Kidney epithelial cell (primary cell): ENCODE measurements at places on chromosomes 1 and 21. TPM values are rescaled to one million over a fixed set of nuclear protein-coding genes. Genes with fewer than 3 reads are reported as not detected.
A peak's percentile ranks its signal among the peaks of the same experiment; 100 is the strongest.

GRCh38 chr1:70659891-70660290, 248.8 kb downstream of the CTH start:
- no peak for DNase-seq

Gene LDLRAD1
- total RNA-seq, result not detected in 2 replicates

DNA sequence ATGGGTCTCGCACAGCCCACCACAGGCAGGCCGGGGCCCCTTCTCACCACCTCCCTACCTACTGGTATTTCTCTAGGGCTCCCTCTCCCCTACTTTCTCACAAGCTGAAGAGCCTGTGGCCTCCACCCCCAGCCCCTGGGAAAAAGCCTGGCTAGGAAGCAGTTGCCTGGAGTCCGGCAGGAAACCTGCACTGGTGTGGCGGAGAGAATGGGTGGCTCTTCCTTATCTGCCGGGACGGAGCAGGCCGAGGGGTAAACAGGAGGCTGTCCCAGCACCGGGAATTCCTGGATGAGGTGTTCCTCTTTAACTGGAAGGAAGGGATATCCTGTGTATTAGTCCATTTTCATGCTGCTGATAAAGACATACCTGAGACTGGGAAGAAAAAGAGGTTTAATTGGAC, 125.8 kb downstream of the TLR5 start:
- no peak for DNase-seq

DNA sequence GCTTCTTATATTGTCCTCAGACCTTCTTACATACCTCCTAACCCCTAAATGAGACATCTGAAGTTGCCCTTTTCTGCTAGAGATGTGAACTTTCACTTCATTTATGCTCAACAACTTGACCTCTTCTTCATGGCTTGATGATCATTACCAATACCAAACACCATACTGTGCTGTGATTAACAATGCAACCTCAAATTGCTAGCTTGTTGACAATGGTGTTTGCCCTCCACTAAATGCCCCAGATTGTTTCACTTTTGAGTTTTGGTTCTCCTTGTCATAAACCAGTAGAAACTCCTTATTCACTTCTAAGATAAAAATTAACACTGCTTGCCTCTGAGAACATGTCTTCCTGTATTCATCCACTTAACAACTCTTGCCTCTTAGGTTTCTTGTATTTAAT, 5.6 kb downstream of the JAK1 start:
- no peak for DNase-seq

Gene PTCH2
- under 0.01 and 0.38 TPM in 2 replicates for total RNA-seq

- DNase-seq, result no peak
Measured at GRCh38 chr1:67274623-67275325, 32.9 kb upstream of the IL12RB2 start.

DNA sequence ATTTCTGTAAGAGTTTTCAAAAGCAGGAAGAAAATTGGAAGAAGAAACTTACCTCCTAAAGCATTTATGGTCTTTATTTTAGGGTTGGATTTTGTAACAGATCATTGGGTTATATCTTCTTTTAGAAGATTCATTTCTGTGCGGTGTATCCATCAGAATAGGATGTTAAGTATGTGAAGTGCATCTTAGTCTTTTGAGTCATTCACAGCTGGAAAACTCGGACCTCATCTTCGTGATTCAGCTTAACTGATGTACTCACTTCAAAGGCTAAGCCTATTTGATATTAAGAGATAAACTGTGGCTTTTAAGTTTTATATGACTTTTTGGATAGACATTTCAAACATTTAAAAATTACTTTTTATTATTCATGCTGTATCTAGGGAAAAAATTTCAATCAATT, 56.3 kb downstream of the GIPC2 start:
- DNase-seq, result no peak

DNA sequence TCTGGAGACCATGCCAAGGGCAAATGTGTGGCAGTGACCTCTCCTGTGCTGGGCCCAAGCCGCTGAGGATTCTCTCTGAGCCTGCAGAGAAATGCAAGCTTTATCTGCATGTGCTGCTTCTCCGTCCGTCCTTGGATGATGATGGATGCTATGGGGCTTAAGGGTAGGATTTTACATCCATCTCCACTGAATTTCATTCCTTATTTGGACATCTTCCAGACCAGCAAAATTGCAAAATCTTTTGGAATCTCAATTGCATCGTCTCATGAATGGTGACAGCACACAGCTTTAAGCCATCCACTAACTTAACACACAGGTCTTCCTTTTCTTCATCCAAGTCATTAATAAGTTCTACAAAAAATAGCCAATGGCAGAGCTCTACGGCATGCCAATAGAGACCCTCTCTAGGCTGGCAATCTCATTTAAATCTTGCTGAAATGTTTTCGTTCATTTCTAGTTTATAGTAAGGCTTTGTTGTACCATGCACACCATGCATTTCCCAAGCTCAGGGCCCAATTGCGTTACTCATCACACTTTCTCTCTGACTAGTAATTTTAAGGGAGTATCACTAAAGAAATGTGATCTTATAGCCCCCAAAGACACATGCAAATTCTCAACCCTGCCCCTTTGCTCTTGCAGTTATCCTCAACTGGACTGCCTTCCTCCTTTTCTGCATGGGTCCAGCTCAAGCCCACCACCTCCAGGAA, 11.1 kb downstream of the BATF3 start:
- DNase-seq, result no peak

DNA sequence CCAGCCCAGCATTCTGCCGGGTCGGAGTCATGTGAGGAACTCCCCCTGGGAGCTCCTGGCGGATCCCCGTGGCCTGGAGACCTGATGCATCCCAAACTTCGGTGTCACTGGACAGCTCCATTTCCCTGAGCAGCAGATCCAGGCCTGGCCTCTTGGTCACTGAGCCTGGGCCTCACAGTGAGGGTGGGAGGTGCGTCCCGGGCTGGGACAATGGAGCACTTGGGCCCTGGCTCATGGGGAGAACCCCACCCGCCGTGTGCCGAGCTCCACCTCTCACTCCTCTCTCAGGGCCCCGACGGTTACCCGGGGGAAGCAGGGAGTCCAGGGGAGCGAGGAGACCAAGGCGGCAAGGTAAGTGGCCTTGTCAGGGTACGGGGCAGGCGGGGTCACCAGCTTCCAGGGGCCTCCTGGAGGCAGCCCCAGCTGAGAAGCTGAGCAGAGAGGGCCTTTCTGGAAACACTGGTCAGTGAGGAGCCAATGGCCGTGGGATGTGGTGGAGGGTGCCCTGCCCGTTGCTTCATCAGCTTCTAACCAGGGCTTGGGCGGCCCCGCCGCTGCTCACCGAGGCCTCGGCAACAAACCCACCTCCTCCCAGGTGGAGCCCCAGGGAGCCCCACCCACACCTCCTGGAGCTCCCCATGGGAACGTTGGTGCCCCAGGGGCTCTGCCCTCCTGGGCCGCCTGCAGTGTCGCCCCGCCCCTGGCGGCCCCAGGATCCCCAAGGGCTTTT, 19.8 kb downstream of the COL6A2 start:
- DNase-seq, result no peak

Gene PRR9
- not detected in 2 replicates for total RNA-seq

DNA sequence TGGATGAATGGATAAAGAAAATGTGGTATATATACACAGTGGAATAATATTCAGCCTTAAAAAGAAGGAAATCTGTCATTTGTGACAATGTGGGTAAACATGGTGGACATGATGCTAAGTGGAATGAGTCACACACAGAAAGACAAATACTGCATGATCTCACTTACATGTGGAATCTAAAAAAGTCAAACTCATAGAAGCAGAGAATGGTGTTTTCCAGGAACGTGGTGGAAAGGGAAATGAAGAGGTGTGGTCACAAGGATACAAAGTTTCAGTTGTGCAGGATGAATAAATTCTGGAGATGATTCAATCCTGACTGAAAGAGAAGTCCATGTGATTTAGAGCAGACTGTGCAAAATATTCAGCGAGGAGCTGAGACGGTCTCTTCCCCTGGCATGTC, 56.6 kb downstream of the RYR2 start:
- DNase-seq, result no peak

Gene POU3F1
- total RNA-seq, result 0.08 TPM in 1 of 2 replicates, not detected in the other

DNA sequence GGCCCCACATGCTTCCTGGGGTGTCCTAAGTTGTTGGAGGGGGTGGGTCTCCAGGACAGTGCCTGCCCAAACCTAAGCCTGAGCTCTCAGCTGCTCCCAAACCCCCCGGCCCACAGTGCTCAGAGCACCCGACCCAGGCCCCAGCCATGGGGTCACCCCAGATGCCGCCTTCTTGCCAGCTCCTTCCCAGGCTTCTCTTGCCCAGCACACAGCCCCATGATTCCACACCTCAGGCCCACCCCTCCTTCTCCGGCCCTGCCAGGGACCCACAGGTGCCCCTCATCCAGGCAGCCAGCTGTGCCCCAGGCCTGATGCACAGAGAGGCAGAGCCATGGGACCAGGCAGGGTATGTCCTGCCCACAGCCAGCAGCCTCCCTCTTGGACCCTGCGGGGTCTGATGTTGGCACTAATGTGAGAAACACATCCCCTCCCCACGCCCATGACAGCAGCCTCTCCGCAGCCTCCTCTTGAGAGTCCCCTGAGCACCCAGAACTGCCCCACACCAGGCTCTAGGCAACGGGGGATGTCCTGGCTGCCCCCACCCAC, 4.9 kb downstream of the WNT9A start:
- no peak for DNase-seq

Gene HES5
- 0.71 TPM in 1 of 2 replicates, not detected in the other for total RNA-seq

- DNase-seq, result no peak
Measured at GRCh38 chr1:45304311-45305081, 22.2 kb upstream of the HPDL start.

Gene MTMR11
- total RNA-seq, result 14.1 and 27.9 TPM in 2 replicates

- DNase-seq, result peak; percentile 25
Measured at GRCh38 chr1:17696417-17697301, 58.5 kb upstream of the ACTL8 start.

GRCh38 chr1:231040019-231040799, at the start of gene FAM89A:
Gene FAM89A, minus strand, starts transcription at chr1:231040254. Its CDS starts 43 bp downstream, at chr1:231040211.
- DNase-seq, result no peak
